ENCODE measurements at places on chromosomes 6 and 20. TPM values are rescaled to one million over a fixed set of nuclear protein-coding genes. Genes with fewer than 3 reads are reported as not detected.

Gene SMLR1
- polyA plus RNA-seq = not detected

Gene TOX2
- not detected for polyA plus RNA-seq

Gene ANKRD66
- polyA plus RNA-seq = not detected

Gene MUC21
- polyA plus RNA-seq = not detected

Gene TSBP1
- not detected for polyA plus RNA-seq

Gene TSPO2
- polyA plus RNA-seq = not detected

Gene MACROD2
- 36.7 TPM for polyA plus RNA-seq

Gene AMD1
- polyA plus RNA-seq = 88.0 TPM

Gene SLC32A1
- polyA plus RNA-seq = 29.4 TPM

Gene SAMD5
- 0.62 TPM for polyA plus RNA-seq

Gene BANF2
- polyA plus RNA-seq = 21.1 TPM

Gene CHMP4B
- polyA plus RNA-seq = 39.2 TPM

Gene APOBEC2
- 4.9 TPM for polyA plus RNA-seq

Gene MAD2L1BP
- polyA plus RNA-seq = 21.2 TPM

Gene RSPH3
- 15.5 TPM for polyA plus RNA-seq

Gene ZNF322
- polyA plus RNA-seq = 24.3 TPM

Gene CYP39A1
- 22.6 TPM for polyA plus RNA-seq

Gene BPHL
- 12.4 TPM for polyA plus RNA-seq

Gene CLVS2
- 16.6 TPM for polyA plus RNA-seq

Gene PCK1
- not detected for polyA plus RNA-seq

Gene ZC3H12D
- polyA plus RNA-seq = not detected

Gene IL17F
- polyA plus RNA-seq = 12.9 TPM

Gene RALGAPA2
- polyA plus RNA-seq = 28.1 TPM
